ENCODE measurements at places on chromosomes 11 and 22. TPM values are rescaled to one million over a fixed set of nuclear protein-coding genes. Genes with fewer than 3 reads are reported as not detected.

The RIBC2 gene
- 9.3 TPM for total RNA-seq

The C11orf42 gene
- total RNA-seq = not detected

The TNNT3 gene
- total RNA-seq = 4.0 TPM

The FZD4 gene
- total RNA-seq = 17.4 TPM

The INS gene
- total RNA-seq = not detected

The LGALS1 gene
- total RNA-seq = 1,031 TPM

GRCh38 chr11:407651-408123 is 7.1 kb downstream of the SIGIRR start:
- no peak overlapping the region for H3K27ac ChIP-seq
- DNase-seq = no peak
- peaks cover 5% of the 10 kb centered on the region for H3K36me3 ChIP-seq
- peaks cover 19% of the 10 kb centered on the region for H3K4me1 ChIP-seq

GRCh38 chr11:67468759-67469507 is at the start of gene TMEM134:
Gene TMEM134, minus strand, starts transcription at chr11:67469251. Its CDS starts 59 bp downstream, at chr11:67469192.
- H3K27ac ChIP-seq = peak within 1 kb of the TSS; percentile 89
- peak within 1 kb of the TSS; percentile 78 for H3K4me3 ChIP-seq
- H3K36me3 ChIP-seq = peaks cover 16% of the 10 kb centered on the region

GRCh38 chr11:87141980-87142514 is 104.3 kb downstream of the TMEM135 start:
- no peak overlapping the region for H3K4me3 ChIP-seq
- no peak overlapping the region for H3K27ac ChIP-seq
- no peak for DNase-seq
- no peaks in the 10 kb centered on the region for H3K36me3 ChIP-seq
- no peaks in the 10 kb centered on the region for H3K4me1 ChIP-seq
- H3K27me3 ChIP-seq = no peaks in the 10 kb centered on the region

DNA sequence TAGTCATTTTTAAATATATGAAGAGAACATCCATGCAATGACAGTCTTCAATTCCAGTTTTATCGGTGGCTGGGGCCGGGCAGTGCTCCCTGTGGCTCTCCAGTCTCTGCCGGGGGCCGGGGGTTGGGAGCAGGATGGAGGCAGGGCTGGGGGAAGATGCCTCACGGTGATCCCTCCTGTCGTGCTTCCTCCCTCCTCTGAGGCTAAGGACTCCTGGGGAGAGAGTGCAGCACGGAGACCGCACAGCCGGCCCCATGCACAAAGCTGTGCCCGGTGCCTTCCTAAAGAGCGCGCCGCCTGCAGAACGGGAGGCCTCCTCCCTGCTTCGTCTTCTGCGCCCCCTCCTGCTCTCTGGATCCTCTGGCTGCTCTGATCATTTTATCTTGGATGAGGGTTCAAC is 20.5 kb downstream of the GAL start:
- no peaks in the 10 kb centered on the region for H3K27me3 ChIP-seq
- no peak overlapping the region for H3K27ac ChIP-seq
- H3K4me3 ChIP-seq = no peak overlapping the region
- no peaks in the 10 kb centered on the region for H3K36me3 ChIP-seq
- DNase-seq = no peak

GRCh38 chr11:92845805-92846204 is 123.6 kb upstream of the MTNR1B start:
- DNase-seq = no peak
- H3K27me3 ChIP-seq = no peaks in the 10 kb centered on the region
- H3K27ac ChIP-seq = no peak overlapping the region

GRCh38 chr11:134730101-134730500 is 318.1 kb upstream of the B3GAT1 start:
- no peak overlapping the region for H3K27ac ChIP-seq
- H3K4me1 ChIP-seq = peaks cover 22% of the 10 kb centered on the region
- no peak for DNase-seq
- no peak overlapping the region for H3K4me3 ChIP-seq
- peaks cover 2% of the 10 kb centered on the region for H3K27me3 ChIP-seq
- H3K36me3 ChIP-seq = no peaks in the 10 kb centered on the region

DNA sequence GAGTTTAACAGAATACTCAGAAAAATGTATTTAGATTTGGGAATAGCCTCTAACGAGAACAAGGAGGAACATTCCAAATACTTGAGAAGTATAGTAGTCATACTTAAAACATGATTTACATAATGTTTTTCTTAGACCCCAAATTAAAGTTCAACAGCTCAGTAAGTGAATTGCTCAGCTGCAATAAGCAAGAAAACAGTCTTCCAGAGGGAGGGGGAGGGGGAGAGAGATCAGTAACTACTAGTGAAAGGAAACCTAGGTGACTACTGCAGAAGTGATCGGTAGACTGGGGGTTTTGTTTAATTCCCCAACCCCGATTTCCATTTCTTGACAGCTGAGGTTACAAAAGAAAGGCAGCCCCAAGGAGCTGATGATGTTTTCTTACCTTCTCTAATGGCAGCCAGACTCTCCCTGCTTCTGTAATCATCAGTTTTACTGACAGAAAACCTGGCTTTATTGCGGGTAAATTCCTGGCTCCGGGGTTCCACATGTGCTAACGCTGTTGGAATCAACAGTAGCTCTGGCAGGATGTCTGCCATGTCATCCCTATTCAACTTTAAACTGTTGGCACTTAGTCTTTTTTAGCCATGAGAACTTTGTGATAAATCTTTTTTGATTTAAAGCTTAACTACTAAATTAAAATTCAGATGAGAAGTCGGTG is 82.4 kb upstream of the BIRC3 start:
- H3K4me1 ChIP-seq = no peaks in the 10 kb centered on the region
- H3K36me3 ChIP-seq = peaks cover 3% of the 10 kb centered on the region
- H3K4me3 ChIP-seq = no peak overlapping the region
- DNase-seq = no peak
- no peaks in the 10 kb centered on the region for H3K27me3 ChIP-seq

DNA sequence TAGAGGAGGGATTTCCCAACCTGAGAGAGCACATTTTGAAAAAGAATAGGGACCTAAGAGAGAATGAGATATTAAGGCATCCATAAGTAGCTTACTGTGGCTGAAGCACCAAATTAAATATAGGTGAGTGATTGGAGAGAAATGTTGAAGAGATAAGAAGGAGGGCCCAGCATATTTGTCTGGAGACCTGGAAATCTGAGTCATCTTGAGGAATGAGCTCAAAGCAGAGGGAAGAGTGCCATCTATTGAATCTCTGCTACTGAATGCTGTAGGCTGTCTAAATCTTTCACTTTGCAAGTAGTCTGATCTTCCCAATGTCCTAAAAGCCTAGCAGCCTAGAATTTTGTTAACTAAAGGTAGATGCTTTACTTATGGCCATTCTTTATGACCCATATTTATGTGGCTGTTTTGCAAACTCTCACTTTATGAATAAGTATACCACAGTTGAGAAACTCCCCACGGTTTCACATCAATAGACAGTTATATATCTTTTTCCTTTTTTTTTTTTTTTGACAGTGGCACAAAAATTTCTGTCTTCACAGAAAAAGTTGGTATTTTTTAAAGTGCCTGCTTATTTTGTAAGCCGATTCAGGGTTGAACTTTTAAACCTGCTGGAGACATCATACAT is 2093.5 kb downstream of the LRRC4C start:
- H3K27me3 ChIP-seq = no peaks in the 10 kb centered on the region
- DNase-seq = no peak
- H3K4me1 ChIP-seq = no peaks in the 10 kb centered on the region
- H3K27ac ChIP-seq = no peak overlapping the region

DNA sequence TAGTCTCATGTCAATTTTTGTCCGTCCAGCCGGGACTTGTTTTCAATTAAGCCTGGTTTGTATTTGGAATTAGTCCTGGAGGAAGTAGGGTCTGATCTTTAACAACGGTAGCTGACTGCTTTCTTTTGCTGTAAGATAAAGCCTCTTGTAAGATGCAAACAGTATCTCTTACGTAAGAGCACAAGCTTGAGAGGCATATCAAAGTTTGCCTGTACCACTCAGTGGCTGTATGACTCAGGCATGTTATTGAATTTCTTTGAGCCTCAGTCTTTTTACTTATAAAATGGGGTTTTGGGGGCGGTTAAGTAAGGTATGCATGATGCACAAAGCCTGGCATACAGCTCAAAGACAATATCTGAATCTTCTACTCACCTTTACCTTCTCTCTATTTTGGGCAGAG is 198.4 kb upstream of the NARS2 start:
- no peak overlapping the region for H3K4me3 ChIP-seq
- DNase-seq = no peak
- H3K4me1 ChIP-seq = no peaks in the 10 kb centered on the region
- H3K27ac ChIP-seq = no peak overlapping the region
- H3K27me3 ChIP-seq = no peaks in the 10 kb centered on the region
- peaks cover 9% of the 10 kb centered on the region for H3K36me3 ChIP-seq

DNA sequence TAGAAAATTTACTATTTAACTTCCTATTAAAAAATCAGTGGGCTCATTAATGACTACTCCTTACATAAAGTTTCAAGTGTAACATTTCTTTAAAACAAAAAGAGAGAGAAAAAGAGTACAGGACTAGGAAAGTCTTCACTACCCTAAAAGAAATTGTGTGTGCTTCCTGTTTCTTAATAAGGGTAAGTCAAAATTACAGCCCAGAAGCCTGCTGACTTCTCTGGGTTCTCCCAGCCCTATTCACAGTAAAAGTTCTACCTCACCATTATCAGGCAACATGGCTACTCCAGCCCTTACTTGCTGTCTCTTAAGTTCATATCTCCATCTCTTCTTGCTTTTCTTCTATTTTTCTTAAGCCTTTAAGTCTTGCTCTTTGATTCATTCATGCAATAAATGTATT is 20.3 kb upstream of the ZC3H12C start:
- no peak overlapping the region for H3K27ac ChIP-seq
- no peak for DNase-seq
- no peaks in the 10 kb centered on the region for H3K4me1 ChIP-seq
- no peak overlapping the region for H3K4me3 ChIP-seq
- no peaks in the 10 kb centered on the region for H3K27me3 ChIP-seq

GRCh38 chr11:124536520-124536919 is 6.9 kb downstream of the OR8B12 start:
- no peaks in the 10 kb centered on the region for H3K4me1 ChIP-seq
- H3K36me3 ChIP-seq = no peaks in the 10 kb centered on the region
- H3K27ac ChIP-seq = no peak overlapping the region
- H3K4me3 ChIP-seq = no peak overlapping the region
- no peak for DNase-seq

DNA sequence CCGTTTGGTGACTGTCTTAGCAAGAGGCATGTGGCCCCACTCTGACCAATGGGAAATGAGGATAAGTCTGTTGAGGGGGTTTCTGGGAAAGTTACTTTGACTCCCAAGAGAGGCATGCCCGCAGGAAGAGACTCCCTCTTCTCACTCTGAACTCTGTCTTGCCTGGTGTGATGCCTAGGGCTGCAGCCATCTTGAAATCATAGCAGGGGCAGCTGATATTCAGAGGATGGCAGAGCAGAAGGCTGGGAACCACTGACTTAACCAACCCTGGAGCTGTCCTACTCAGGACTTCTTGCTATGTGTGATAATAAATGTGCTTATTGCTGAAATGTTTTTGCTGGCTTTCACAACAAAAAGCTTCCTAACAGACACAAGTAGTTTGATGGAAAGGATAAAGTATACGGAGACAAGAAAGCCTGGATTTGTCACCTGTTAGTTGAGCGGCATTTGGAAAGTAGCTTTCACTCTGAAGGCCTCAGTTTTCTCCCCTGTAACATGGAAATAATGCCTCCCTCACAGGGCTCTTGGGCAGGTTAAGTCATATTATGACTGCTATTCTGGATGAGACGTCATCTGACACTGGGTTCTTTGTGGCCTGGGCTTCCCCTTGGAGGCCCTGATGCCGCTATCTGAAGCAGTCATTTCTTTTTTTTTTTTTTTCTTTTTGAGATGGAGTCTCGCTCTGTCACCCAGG is 128.5 kb downstream of the CEP164 start:
- H3K27ac ChIP-seq = no peak overlapping the region
- H3K27me3 ChIP-seq = no peaks in the 10 kb centered on the region
- H3K36me3 ChIP-seq = peaks cover 37% of the 10 kb centered on the region
- H3K4me3 ChIP-seq = no peak overlapping the region

- DNase-seq = no peak
- H3K4me1 ChIP-seq = no peaks in the 10 kb centered on the region
- H3K27ac ChIP-seq = no peak overlapping the region
- no peaks in the 10 kb centered on the region for H3K36me3 ChIP-seq
- peaks cover 2% of the 10 kb centered on the region for H3K27me3 ChIP-seq
- no peak overlapping the region for H3K4me3 ChIP-seq
Measured at GRCh38 chr11:122593473-122594420, 61.8 kb upstream of the UBASH3B start.

DNA sequence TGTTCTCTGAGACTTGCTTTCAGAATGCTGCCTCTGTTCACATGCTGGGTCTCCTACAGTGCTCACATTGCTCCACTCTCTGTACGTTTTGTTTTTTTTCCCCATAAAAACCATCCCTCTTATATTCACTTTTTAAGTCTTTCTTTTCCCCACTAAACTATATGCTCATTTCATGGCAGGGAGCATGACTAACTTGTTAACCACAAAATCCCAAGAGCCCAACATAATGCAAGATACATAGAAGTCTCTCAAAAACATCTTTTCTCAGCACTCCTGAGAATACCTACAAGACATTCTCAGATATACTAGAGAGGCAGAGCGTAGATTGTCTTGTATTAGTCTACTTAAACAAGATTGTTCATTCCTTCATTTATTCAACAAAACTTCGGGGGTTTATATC is 73.3 kb downstream of the FAM76B start:
- no peak for DNase-seq
- H3K27me3 ChIP-seq = no peaks in the 10 kb centered on the region
- no peaks in the 10 kb centered on the region for H3K4me1 ChIP-seq
- no peak overlapping the region for H3K4me3 ChIP-seq

DNA sequence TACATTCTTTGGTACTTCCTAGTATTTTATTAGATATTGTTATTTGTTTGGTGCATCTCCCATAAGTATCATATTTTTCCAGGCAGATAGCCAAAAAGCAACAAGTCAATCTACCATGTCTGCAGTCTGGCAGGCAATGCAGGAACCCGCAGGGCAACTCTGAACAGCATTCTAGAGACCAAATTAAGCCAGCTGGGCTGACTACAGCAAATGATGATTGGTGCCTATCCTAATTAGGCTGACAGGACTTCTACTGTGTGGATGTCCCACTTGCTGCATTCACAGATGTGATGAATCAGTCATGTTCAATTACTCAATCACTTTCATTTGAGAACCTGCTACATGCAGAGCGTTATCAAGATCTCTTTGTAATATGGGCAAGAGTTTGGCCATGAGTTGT is 40.3 kb upstream of the AMOTL1 start:
- H3K36me3 ChIP-seq = no peaks in the 10 kb centered on the region
- no peak overlapping the region for H3K4me3 ChIP-seq
- H3K27me3 ChIP-seq = no peaks in the 10 kb centered on the region
- no peak for DNase-seq
